Osteoblast (primary cell): ENCODE measurements at places on chromosomes 3 and 15. TPM values are rescaled to one million over a fixed set of nuclear protein-coding genes. Genes with fewer than 3 reads are reported as not detected.

The FMN1 gene
- total RNA-seq: 9.0 and 11.2 TPM in 2 replicates

The AGBL1 gene
- total RNA-seq: not detected in 2 replicates

The PPM1L gene
- 2.4 and 4.3 TPM in 2 replicates for total RNA-seq

The IL17RC gene
- 42.1 and 47.0 TPM in 2 replicates for total RNA-seq

DNA sequence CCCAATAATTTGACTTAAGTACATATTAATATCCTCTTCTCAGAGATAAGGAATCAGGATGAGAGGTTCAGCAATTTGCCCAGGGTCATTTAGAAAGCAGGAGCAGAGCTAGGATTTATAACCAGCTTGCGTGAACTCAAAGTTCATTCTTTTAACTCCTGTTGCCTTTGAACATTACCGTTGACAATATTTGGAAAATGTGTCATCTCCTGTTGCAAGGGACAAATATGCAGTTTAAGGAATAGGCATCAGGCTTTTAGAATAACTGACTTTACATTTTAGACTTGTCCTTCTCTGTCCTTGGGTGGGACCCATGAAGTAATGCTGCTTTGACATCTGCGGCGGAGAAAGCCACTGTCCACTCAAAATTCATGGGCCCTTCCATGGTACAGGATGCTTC is 252.2 kb upstream of the RGMA start:
- no peak for DNase-seq

DNA sequence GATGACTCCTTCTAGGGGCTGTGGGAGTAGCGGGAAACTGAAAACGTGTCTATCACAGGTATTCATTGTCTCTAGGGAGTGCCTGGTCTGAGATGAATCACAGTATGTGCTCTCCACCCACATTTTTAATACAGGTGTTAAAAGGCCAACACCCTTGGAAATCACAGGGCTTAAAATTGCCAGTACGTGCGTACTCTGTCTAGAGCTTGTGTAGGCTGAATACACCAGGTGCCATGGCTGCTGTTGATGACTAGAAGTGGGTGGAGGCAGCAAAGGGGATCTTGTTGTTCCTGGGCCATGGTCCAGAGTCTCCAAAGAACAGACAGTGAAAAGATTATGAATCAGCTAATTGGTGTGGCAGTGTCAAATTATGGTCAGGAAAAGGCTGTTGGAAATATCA is 35.1 kb upstream of the P3H2 start:
- no peak for DNase-seq
